ENCODE measurements at places on chromosomes 3 and 15.
A peak's percentile ranks its signal among the peaks of the same experiment; 100 is the strongest.

- no peak for DNase-seq
These were observed 49.9 kb upstream of the KLF13 start for GRCh38 chr15:31276596-31277298.

- DNase-seq: no peak
These were observed 22.2 kb downstream of the TRA2B start for GRCh38 chr3:185915642-185916041.

DNA sequence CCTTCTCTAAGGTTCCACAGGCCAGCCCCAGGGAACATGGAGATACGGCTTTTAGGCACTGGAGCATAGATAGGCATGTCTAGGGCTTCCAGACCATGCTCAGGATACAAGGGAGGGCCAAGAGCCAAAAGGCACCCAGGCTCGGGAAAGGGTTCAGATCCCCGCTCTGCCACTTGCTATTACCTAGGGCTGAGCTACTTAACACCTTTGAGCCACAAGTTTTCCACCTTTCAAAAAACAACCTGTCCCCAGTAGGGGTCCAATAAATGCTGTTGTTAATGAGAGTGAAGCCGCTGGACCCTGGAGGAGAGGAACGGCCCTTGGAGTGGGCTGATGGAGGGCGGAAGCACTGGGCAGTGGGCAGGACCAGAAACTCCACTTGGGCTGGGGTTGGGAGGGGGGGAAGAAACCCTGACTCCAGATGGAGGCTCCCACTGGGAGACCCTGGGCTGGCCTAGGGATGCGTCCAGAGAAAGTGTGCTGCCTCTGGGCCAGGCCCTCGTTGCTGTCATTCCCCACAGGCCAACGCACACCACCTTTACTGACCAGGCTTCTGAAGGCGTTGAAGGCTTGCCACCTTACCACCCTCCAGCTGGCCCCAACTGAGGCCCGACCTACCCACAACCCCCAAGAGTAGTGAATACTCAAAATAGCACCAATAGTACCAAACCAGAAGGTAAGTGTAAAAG lies 8.6 kb upstream of the ITPKA start:
- no peak for DNase-seq

- no peak for DNase-seq
These were observed 662 bp upstream of the RFTN1 start for GRCh38 chr3:16514021-16514700.

- DNase-seq: no peak
These were observed 179.4 kb downstream of the SATB1 start for GRCh38 chr3:18245721-18246120.

DNA sequence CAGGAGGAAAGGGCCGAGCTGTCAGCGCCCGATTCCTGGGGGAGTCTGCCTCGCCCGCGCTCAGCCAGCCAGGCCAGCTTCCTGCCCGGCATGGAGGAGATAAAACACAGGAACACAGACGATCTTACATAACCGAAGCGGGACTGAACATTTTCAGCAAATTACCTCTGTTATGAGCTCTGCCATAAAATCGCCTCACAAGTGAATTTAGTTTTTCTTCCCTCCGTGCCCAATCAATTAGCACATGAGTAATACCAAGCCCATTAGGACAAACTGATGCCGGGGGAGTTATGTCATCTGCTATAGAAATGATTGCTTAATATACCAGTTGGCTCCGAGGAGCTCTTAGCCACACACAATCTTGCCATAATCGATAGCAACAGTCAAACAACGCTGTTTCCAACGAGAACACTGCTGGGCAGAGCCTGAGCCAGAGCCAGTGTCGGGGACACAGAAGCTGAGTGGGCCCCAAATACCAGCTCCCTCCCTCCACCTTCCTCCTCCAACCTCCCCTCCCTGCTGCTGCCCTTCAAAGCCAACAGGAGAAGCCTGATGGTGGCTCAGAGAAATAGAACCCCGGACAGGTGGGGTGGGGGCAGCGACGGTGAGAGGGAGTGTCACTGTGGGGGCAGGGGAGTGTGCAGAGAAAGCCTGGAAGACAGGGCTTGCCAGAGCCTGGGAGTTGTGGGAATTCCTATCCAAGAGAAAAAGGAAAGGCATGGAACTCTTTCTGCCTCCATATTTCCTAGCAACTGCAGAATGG lies 279.4 kb upstream of the TLE3 start:
- DNase-seq: no peak

DNA sequence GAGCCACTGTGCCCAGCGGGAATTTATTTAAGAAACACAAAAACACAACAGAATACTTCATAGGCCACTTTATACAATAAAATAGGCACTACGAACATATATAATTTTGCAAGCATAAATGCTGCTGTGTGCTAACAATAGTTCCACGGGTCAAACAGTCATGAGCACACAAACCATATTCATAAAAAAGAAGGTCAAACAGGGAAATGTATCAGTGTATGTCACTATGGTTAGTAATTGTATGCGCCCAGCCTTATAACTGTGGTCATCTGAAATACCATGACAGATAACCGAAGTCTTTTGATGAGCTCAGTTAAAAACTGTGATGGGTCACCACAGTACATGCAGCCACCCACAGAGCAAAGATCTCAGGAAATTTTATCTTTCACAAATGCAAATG lies 38.1 kb upstream of the NR2C2 start:
- no peak for DNase-seq

- no peak for DNase-seq
These were observed 444 bp upstream of the ABHD14A start for GRCh38 chr3:51974277-51974962.

GRCh38 chr3:139227827-139228226 lies 116.0 kb upstream of the MRPS22 start:
- peak; percentile 13 for DNase-seq

GRCh38 chr15:63232943-63233342 lies 43.5 kb downstream of the RAB8B start:
- DNase-seq: no peak

DNA sequence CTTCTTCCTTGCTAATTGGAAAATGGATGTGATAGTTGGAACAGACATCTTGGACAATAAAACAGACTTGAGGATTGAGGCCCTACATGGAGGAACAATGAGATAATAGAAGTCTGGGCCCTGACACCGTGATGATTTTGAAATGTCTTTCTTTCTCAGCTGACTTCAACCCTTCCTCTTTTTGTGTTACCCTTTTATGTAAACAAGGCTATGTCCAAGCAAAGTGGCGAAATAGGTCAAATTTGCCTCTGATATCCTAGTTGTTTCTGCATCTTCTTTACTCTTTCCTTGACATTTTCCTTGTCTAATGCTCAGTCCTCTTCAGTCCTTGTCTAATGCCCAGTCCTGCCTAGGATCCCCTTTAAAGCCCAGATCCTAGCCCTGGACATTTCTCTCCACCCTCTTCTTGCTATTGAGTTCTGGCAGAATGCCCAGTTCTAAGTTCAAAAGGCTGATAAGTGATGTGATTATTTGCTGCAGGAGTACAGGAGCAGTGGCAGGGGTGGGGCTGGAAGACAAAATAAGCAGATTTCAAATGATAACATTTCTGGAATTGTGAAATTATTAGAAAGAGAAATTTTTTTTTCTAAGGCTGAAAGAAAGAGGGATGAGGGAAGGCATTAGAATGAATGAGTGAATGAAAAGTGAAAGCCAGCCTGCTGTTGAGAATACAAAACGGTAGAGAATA lies 6.5 kb upstream of the VPS8 start:
- DNase-seq: no peak

Data from T47D (cell line).